ENCODE measurements at places on chromosomes 1 and 21.

DNA sequence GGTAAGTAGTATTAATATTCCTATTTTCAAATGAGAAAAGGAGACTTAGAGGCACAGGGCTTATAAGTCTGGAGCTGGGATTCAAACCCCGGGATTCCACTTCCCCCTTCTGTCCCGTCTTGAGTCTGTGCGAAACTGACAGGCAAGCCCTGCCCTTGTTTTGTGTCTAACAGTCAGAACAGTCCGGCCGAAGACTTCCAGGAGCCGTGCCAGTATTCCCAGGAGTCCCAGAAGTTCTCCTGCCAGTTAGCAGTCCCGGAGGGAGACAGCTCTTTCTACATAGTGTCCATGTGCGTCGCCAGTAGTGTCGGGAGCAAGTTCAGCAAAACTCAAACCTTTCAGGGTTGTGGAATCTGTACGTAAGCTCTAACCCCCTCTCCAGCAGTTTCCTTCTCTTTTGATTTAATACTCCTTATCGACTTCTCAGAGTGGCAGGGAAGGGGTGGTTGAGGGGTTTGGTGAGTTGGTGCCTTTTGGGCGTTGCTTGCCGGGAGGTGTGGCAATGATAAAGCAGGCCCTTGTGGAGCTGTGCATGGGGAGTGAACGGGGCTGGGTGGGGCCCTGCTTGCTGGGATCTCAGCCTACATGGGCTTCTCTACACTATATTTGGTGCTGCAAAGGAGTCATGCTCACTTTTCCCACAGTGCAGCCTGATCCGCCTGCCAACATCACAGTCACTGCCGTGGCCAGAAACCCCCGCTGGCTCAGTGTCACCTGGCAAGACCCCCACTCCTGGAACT, 29.4 kb downstream of the IL6R start:
- no peak for DNase-seq
- no peaks in the 10 kb centered on the region for H3K4me1 ChIP-seq
- no peaks in the 10 kb centered on the region for H3K36me3 ChIP-seq
- H3K27ac ChIP-seq = no peak overlapping the region

DNA sequence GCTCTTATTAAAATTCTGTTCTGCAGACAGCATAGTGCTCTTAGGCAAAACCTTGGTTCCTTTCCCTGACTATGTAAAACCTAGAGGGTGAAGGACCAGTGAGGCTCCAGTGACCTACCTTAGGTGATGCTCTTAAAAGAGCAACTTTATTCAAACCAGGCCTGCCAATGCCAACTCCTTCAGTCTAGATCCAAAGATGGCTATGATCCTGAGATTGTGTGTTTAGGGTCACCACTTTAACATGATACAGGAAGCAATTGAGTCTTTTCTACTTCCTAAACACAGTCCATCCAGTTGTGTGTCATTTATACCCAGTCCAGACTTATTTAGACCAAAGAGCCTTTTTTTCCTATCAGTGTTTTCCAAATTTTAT, 10.8 kb downstream of the MCL1 start:
- H3K4me3 ChIP-seq = no peak overlapping the region
- H3K4me1 ChIP-seq = peaks cover 67% of the 10 kb centered on the region
- peaks cover 15% of the 10 kb centered on the region for H3K36me3 ChIP-seq

DNA sequence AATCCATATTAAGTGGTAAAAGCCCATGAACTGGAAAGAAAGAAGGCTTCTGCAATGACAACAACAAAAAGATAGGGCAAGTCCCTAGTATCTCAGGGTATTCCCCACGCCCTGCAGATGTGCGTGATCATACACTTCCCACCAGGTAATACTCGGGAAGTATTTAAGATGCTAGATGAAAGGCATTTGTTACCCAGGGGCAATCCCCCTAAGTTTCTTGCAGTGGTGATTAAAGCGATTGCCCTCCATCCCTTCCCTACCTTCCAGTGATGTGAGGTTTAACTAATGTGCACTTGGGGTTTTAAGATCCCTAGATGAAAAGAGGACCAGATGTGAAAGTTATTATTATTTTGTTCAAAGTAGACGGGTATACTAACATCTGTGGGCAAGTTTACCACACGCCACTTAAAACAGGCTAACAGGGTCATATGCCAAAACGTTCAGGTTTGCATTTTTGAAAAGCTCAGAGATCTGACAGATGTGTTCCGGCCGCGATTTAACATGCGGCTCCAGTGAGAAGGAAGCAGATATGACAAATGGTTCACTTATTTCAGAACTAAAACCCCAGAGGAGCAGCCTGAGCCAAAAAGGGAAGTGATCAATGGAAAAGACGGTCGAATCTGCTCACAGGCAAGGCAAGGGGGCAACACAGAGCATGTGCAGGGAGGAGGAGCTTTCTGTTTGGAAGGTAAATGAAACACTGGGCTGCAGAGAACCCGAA, 17.4 kb downstream of the TIAM1 start:
- H3K36me3 ChIP-seq = no peaks in the 10 kb centered on the region
- peak; percentile 65 for DNase-seq
- peak overlapping the region; percentile 52 for H3K27ac ChIP-seq
- peaks cover 24% of the 10 kb centered on the region for H3K4me1 ChIP-seq

GRCh38 chr1:912740-913301, 10.9 kb upstream of the SAMD11 start:
- peak; percentile 15 for DNase-seq
- no peak overlapping the region for H3K27ac ChIP-seq
- H3K4me1 ChIP-seq = no peaks in the 10 kb centered on the region
- peaks cover 5% of the 10 kb centered on the region for H3K27me3 ChIP-seq
- H3K4me3 ChIP-seq = no peak overlapping the region
- no peaks in the 10 kb centered on the region for H3K36me3 ChIP-seq

- no peaks in the 10 kb centered on the region for H3K27me3 ChIP-seq
- no peaks in the 10 kb centered on the region for H3K4me1 ChIP-seq
- no peak overlapping the region for H3K4me3 ChIP-seq
- no peak overlapping the region for H3K27ac ChIP-seq
- no peaks in the 10 kb centered on the region for H3K36me3 ChIP-seq
Measured at GRCh38 chr21:19268686-19269085, 865.1 kb upstream of the TMPRSS15 start.

GRCh38 chr1:212035835-212036605, 472 bp downstream of the DTL start:
- peak overlapping the region; percentile 68 for H3K4me3 ChIP-seq
- H3K36me3 ChIP-seq = peaks cover 31% of the 10 kb centered on the region
- H3K4me1 ChIP-seq = peaks cover 74% of the 10 kb centered on the region
- peak overlapping the region; percentile 97 for H3K27ac ChIP-seq
- H3K27me3 ChIP-seq = no peaks in the 10 kb centered on the region

GRCh38 chr1:210262167-210262896, 29.7 kb downstream of the SERTAD4 start:
- no peak for DNase-seq
- no peak overlapping the region for H3K4me3 ChIP-seq
- H3K27ac ChIP-seq = no peak overlapping the region
- H3K36me3 ChIP-seq = no peaks in the 10 kb centered on the region

DNA sequence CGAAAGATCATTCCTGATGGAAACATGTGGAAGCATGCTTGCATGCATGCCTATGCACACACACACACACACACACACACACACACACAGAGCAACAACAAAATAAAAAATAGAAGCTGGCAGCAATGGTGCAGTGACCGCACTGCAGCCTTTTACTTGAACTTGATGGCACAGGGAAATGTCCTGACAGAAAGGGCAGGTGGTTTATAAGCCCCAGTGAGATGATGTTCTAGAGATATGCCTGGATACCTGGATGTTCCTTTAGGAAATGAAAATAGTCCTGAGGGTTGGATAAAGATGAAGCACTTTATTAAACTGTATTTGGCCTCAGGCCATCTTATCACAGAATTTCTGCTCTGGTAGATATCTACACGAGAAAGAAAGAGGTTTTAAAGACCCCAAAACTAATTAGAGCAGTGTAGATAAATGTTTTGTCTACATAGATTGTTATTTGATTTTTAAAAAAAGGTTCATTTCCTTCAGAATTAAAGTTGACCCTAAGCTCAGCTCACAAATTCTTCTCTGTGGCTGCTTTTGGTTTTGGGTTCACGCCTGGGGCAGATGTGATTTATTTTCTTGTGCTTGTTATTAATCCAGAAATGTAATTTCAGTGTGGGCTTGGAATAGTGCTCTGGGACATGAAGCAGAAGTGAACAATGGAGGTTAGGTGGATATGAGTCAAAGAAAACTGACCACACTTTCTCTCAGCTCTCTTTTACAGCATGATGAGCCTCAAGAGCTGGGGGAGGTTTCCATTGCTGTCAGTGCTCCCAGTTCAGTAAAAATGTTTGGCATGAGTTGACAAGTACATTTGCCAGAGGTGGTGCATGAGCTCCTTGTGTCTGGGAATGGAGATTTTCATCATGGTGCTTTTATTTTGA, 22.9 kb downstream of the ADAM30 start:
- no peaks in the 10 kb centered on the region for H3K36me3 ChIP-seq
- H3K27me3 ChIP-seq = no peaks in the 10 kb centered on the region
- DNase-seq = no peak
- no peak overlapping the region for H3K4me3 ChIP-seq

- DNase-seq = no peak
- no peak overlapping the region for H3K4me3 ChIP-seq
- no peak overlapping the region for H3K27ac ChIP-seq
- H3K36me3 ChIP-seq = no peaks in the 10 kb centered on the region
- H3K27me3 ChIP-seq = no peaks in the 10 kb centered on the region
- peaks cover 16% of the 10 kb centered on the region for H3K4me1 ChIP-seq
Measured at GRCh38 chr1:207959141-207959825, 48.4 kb upstream of the CD34 start.

DNA sequence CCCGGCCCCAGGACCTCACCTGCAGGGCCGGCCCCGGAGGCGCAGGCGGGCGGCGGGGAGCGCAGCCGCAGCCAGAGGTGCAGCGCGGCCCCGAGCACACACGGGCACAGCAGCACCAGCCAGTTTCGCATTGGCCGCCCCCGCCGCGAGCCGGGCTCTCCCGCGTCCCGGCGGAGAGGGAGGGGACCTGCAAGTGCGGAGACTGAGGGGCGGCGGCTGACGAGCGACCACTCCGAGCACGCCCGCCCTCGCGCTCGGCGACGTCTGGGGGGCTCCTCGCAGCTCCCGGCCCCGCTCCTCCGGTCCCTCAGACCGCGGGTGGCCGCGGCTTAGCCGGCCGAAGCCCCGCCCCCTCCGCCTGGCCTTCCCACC, at the start of gene B3GALNT2:
B3GALNT2 (minus strand) TSS at position 331 of the 372 bp plus-strand sequence; CDS start at position 131, 200 bp downstream.
- H3K36me3 ChIP-seq = no peaks in the 10 kb centered on the region
- DNase-seq = no peak
- H3K27me3 ChIP-seq = no peaks in the 10 kb centered on the region
- peak within 1 kb of the TSS; percentile 70 for H3K4me3 ChIP-seq
- H3K4me1 ChIP-seq = peaks cover 26% of the 10 kb centered on the region

DNA sequence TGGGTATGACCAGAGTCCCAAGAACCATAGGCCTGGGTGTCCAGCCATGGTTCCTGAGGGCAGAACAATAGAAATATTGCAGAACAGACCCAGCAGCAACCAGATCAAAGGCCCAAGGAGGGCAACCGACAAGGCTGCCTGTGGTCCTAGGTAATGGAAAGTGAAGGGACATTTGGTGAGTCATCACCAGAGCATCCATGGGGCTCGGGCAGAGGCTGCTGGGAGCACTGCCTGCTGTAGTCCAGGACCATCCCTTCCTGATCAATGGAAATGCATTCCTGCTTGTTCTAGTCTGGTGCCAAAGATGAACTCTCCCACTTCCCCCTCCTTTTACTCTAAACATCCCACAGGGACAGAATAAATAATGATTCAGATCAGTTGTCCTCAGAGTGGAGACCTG, 172.8 kb upstream of the CACNA1E start:
- H3K27ac ChIP-seq = no peak overlapping the region
- H3K4me1 ChIP-seq = no peaks in the 10 kb centered on the region
- H3K36me3 ChIP-seq = no peaks in the 10 kb centered on the region
- no peak overlapping the region for H3K4me3 ChIP-seq

Data from DND-41 (cell line).